PC-3 (cell line): ENCODE measurements at places on chromosomes 16 and 17. TPM values are rescaled to one million over a fixed set of nuclear protein-coding genes. Genes with fewer than 3 reads are reported as not detected.

DNA sequence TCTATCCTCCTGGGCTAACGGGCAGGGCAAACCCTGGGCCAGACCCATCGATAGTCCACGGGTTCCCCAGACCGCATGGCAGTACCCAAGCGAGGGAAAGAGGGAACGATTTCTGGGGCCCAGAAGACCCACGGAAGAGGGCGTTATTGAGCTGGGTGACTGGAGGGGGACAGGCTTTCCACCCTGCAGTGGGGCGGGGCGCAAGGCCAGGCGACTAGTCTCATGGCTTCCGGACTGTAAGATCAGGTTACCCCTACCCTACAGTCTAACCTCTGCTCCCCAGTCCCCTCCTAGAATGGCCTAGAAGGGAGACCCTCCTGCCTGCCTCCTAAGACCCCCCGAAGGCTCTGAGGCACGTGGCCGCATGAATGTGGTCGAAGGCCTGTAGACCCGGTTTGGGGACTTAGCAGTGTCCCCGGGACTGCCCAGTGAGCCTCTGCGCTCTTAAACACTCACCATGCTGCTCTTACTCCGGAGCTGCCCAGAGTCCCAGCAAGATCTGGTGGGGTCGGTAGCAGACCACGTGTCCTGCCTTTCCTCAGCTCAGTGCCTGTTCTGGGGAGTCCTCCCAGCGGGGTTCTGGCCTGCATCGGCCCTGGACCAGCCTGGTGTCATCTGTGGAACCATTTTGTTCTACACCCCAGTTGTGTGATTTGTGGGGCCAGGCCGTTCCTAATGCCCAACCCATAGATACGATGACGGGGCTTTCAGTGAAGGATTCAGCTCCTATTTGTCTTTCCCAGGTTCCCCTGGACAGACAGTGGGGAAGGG is 13.2 kb upstream of the AURKB start:
- H3K27me3 ChIP-seq, result no peaks in the 10 kb centered on the region
- peaks cover 4% of the 10 kb centered on the region; the same call in 1 of the 2 replicates for H3K36me3 ChIP-seq
- peaks cover 10% of the 10 kb centered on the region for H3K4me1 ChIP-seq
- peak; percentile 26 for DNase-seq

- peak; percentile 85 for DNase-seq
- peaks cover 29% of the 10 kb centered on the region for H3K4me1 ChIP-seq
- H3K4me3 ChIP-seq, result peak overlapping the region; percentile 33; the same call in 1 of the 2 replicates
- peaks cover 21% of the 10 kb centered on the region; the same call in 1 of the 2 replicates for H3K36me3 ChIP-seq
- H3K27ac ChIP-seq, result peak overlapping the region; percentile 91
Observed at GRCh38 chr16:15879255-15879811, 9.1 kb downstream of the CEP20 start.

The CX3CL1 gene
- 0.35 TPM in 1 of 2 replicates, not detected in the other for total RNA-seq

The ERBB2 gene
- total RNA-seq, result 36.2 and 57.1 TPM in 2 replicates

- no peak overlapping the region for H3K27ac ChIP-seq
- H3K4me3 ChIP-seq, result peak overlapping the region; percentile 30; the same call in 1 of the 2 replicates
- DNase-seq, result peak; percentile 47
- peaks cover 14% of the 10 kb centered on the region for H3K27me3 ChIP-seq
- no peaks in the 10 kb centered on the region; the same call in 1 of the 2 replicates for H3K4me1 ChIP-seq
- no peaks in the 10 kb centered on the region for H3K36me3 ChIP-seq
Observed at GRCh38 chr16:1102921-1103635, 7.0 kb upstream of the C1QTNF8 start.

- no peaks in the 10 kb centered on the region for H3K36me3 ChIP-seq
- peaks cover 67% of the 10 kb centered on the region for H3K4me1 ChIP-seq
- DNase-seq, result peak; percentile 97
- H3K4me3 ChIP-seq, result peak overlapping the region; percentile 39; the same call in 1 of the 2 replicates
- peak overlapping the region; percentile 98 for H3K27ac ChIP-seq
Observed at GRCh38 chr17:40909351-40909750, 24.3 kb upstream of the KRT20 start.

DNA sequence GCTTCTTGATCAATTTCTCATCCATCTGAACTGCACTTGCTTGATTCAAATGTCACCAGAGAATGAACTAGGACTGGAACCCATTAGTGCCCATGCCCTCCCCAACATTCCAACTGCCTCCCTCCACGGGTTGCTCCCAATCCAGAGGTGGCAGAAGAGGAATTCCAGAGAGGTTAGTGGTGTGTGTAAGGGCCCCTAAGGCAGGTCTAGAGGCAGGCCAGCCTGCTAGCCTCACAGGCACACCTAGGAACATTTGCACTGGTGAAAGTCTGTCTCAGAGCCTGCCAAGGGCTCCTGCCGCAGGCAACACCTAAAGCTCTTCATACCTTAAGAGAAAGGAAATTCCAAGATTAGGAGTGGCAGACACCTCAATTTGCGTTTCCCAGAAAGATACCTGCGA is 21.2 kb upstream of the CMTM4 start:
- no peaks in the 10 kb centered on the region for H3K27me3 ChIP-seq
- H3K4me3 ChIP-seq, result no peak overlapping the region
- no peak overlapping the region for H3K27ac ChIP-seq
- peaks cover 5% of the 10 kb centered on the region; the same call in 1 of the 2 replicates for H3K36me3 ChIP-seq
- peaks cover 8% of the 10 kb centered on the region; the same call in 1 of the 2 replicates for H3K4me1 ChIP-seq

The AURKB gene
- total RNA-seq, result 72.3 and 82.9 TPM in 2 replicates

DNA sequence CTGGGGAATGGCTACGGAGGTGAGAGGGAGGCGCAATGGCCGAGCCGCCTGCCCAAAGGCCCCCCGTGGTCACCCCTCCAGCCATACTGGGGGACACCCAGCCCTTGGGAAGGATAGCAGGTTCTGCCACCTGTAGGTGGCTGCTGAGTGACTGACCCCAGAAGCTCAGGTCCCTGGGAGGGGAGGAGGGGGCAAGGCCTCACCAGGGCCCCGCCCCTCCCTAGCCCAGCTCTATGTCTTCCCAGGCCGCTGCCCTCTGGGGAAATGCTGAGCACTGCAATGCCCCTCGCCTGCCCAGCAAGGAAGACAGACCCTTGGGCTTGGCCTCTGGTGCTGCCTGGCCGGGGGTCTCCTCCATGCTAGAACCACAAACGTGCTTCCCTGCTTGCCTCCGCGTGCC is 11.4 kb upstream of the CLDN9 start:
- no peak overlapping the region for H3K4me3 ChIP-seq
- no peaks in the 10 kb centered on the region for H3K27me3 ChIP-seq
- no peak overlapping the region for H3K27ac ChIP-seq
- no peaks in the 10 kb centered on the region for H3K4me1 ChIP-seq
- DNase-seq, result no peak

- no peak overlapping the region for H3K27ac ChIP-seq
- no peaks in the 10 kb centered on the region for H3K36me3 ChIP-seq
- peak; percentile 63 for DNase-seq
- H3K4me3 ChIP-seq, result no peak overlapping the region
Observed at GRCh38 chr17:31533546-31534155, 142.2 kb downstream of the RAB11FIP4 start.

GRCh38 chr17:50244771-50245170 is 29.5 kb upstream of the TMEM92 start:
- H3K27me3 ChIP-seq, result peaks cover 4% of the 10 kb centered on the region; the same call in 1 of the 2 replicates
- H3K27ac ChIP-seq, result no peak overlapping the region
- H3K4me1 ChIP-seq, result no peaks in the 10 kb centered on the region

The RAI1 gene
- total RNA-seq, result 33.0 and 64.2 TPM in 2 replicates

DNA sequence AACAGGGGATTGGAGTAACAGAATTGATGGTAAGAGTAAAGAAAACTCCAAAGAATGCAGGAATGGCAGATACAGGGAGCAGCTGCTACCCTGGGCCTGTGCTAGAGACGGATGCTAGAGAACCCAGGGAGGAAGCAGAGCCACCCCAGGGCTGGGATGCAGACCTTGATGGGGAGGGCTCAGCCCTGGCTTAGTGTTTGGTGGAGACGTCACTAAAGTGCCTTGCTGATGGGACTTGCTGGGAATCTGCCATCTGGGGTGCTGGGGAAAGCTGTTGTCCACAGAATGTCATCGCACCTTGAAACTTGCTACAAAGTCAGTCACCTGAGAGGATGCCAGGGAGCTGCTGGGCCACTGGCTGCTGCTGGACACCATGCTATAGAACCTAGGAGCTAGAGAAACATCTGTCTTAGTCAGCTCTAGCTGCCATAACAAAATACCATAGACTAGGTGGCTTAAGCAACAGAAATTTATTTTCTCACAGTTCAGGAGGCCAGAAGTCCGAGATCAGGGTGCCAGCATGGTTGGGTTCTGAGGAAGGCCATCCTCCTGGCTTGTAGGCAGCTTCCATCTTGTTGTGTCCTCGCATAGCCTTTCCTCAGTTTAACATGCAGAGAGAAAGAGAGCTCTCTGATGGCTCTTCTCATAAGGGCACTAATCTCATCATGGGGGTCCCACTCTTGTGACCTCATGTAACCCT is 15.3 kb downstream of the MT1X start:
- DNase-seq, result no peak
- H3K4me3 ChIP-seq, result no peak overlapping the region
- H3K27ac ChIP-seq, result no peak overlapping the region
- no peaks in the 10 kb centered on the region for H3K36me3 ChIP-seq
- peaks cover 12% of the 10 kb centered on the region for H3K4me1 ChIP-seq
- no peaks in the 10 kb centered on the region for H3K27me3 ChIP-seq

- H3K4me1 ChIP-seq, result no peaks in the 10 kb centered on the region
- no peak for DNase-seq
- H3K27me3 ChIP-seq, result no peaks in the 10 kb centered on the region
- no peak overlapping the region for H3K4me3 ChIP-seq
- H3K36me3 ChIP-seq, result no peaks in the 10 kb centered on the region
Observed at GRCh38 chr16:87505834-87506233, 13.0 kb upstream of the ZCCHC14 start.

DNA sequence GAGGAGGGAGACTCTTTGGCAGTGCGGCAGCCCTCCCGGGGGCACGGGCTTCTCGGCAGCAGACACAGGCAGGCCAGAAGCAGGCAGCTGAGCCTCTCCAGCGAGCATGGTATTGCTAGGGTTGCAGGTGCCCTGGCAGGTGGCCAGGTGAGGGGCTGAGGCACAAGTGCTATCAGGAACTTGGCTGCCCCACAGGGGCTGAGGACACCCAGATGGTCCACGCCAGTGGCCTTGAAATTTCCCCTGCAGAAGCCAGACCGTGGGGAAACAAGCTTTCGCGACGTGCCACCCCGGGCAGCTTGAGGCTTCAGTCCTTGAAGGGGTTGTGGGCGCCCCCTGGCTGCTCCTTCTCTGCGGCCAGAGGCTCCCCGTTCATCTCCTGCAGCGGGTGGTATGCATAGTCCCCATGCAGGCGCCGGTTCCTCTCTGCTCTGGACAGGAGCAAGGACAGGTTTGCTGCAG is 8.5 kb downstream of the NAGPA start:
- H3K27me3 ChIP-seq, result no peaks in the 10 kb centered on the region
- no peak for DNase-seq
- H3K27ac ChIP-seq, result no peak overlapping the region

The LAT gene
- total RNA-seq, result 0.29 and 1.0 TPM in 2 replicates

DNA sequence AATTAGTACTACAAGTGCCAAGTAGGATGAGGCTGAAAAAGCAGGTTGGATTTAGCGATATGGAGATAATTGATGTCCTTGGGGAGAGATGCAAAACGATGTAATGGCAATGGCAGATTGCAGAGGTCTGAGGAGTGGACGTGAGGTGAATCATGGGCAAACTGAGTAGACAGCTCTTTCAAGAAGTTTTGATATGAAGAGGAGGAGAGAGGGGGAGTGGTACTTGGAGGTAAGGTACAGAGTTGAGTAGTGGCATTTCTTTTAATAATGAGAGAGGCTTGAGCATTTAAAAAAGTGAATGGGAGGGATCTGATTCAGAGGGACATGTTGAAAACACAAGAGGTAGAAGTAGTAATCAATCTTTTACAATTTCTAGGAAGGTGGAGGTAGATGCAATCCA is 17.7 kb upstream of the VPS4A start:
- no peak overlapping the region for H3K4me3 ChIP-seq
- H3K4me1 ChIP-seq, result no peaks in the 10 kb centered on the region
- 0 out of 2 replicates have a peak, but pooled peaks cover 4% of the 10 kb centered on the region for H3K36me3 ChIP-seq
- H3K27ac ChIP-seq, result no peak overlapping the region
- no peak for DNase-seq

The SULT1A2 gene
- 0.17 TPM in 1 of 2 replicates, not detected in the other for total RNA-seq

The SLC6A2 gene
- total RNA-seq, result not detected in 2 replicates

DNA sequence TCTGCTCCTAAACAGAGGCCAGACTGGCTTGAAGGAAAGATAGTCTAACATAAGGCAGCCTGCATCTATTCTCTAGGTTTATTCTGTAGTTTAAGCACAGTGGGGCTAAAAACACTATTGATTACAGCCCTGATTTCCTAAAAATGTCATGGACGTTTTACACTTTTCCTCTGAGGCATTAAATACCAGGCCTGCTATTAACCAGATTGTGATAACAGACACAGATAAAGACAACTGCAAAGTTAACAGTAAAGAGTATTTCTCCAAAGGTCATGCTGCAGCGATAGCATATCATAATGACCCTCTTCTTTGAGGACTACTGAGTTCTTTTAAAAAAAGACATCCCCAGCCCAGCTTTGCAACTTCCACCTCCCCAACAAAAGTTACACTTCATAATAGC is 59.6 kb upstream of the MON1B start:
- DNase-seq, result no peak
- no peak overlapping the region for H3K4me3 ChIP-seq
- H3K27ac ChIP-seq, result no peak overlapping the region
- no peaks in the 10 kb centered on the region for H3K4me1 ChIP-seq
- H3K36me3 ChIP-seq, result no peaks in the 10 kb centered on the region

DNA sequence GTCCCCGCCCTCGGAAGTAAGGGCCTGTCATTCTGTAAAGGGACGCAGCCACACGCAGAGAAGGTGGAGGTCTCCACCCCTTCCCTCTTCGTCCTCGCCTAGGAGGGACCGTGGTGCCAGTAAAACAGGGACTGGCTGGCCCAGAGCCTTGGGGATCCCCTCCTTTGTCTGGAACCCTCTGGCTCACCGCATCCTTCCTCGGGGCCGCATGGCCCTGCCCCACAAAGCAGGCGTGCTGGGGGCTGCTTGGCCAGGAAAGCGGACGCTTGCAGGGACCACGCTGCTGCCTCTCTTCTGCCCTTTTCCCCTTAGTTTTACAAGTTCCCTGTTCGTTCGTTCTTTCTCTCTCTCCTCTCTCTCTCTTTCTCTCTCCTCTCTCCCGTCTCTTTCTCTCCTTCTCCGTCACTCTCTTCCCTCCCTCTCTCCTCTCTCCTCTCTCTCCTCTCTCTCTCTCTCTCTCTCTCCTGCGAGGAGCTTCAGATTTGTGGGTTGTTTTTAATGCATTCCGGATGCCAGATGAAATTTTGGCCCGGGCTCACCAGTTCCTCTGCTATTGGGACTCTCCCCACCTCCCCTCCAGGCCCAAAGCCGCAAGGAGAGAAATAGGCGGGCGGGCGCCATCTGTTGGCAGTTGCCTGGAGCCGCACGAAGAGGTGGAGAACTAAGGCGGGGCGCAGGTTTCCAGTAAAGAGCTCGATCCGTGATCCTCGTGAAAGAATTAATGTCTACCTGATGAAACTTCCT is 35.1 kb upstream of the CDRT4 start:
- H3K27me3 ChIP-seq, result no peaks in the 10 kb centered on the region
- H3K27ac ChIP-seq, result peak overlapping the region; percentile 35
- H3K36me3 ChIP-seq, result peaks cover 5% of the 10 kb centered on the region; the same call in 1 of the 2 replicates
- peaks cover 8% of the 10 kb centered on the region for H3K4me1 ChIP-seq

The OR2C1 gene
- total RNA-seq, result not detected in 2 replicates
